ENCODE measurements at places on chromosomes 6 and 20.

DNA sequence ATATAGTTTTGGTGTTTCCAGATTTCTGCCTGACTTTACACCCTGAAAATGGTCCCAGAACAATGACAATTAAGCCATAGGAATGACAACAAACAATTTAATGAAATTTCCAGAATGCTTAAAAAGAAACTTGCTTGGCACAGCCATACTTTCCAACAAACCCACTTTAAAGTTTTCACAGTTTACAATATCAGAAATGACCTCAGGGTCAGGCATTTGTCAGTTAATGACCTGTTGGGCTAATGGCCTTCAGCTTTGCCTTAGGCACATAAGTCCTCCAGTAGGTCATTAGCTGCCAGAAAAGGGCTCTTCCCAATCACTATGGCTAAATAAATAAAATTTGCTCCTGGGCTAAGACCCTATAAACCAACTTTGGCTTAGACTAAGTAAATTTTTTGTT lies 144.6 kb upstream of the BEND3 start:
- no peak for DNase-seq

- no peak for DNase-seq
Measured at GRCh38 chr6:97100696-97101095, 176.2 kb downstream of the KLHL32 start.

DNA sequence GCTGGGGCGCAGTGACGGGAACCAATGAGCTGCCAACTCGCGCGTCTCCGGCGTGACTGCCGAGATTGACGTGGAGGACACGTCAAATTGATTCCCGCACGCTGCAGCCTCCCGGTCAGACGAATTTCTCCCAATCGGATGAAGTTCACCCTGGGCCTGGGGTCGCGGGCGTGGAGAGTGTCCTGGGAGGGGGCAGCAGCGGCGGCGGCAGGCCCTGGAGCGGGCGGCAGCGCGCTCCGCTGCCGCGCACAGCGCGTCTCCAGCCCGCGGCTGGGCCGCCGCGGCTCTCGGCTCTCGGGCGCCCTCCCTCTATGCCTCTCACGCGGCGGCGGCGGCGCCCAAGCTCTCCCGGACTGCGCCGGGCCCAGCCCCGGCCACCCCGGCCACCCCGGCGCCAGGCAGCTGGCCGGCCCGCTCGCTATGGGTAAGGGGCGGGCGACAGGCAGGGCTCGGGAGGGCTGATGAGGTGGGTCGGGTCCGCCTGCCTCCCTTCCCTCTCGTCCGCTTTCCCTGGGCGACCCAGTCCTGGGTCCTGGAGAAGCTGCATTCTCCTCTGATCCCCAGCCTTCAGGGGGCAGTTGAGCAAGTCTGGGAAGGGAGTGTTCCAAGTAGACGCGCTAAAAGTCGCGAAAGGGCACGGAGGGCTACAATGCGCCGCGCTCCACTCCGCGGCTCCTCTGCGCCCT lies at the start of gene PAX1:
PAX1 (plus strand) TSS at position 90 of the 686 bp plus-strand sequence; CDS start at position 139, 49 bp downstream.
- no peak for DNase-seq

DNA sequence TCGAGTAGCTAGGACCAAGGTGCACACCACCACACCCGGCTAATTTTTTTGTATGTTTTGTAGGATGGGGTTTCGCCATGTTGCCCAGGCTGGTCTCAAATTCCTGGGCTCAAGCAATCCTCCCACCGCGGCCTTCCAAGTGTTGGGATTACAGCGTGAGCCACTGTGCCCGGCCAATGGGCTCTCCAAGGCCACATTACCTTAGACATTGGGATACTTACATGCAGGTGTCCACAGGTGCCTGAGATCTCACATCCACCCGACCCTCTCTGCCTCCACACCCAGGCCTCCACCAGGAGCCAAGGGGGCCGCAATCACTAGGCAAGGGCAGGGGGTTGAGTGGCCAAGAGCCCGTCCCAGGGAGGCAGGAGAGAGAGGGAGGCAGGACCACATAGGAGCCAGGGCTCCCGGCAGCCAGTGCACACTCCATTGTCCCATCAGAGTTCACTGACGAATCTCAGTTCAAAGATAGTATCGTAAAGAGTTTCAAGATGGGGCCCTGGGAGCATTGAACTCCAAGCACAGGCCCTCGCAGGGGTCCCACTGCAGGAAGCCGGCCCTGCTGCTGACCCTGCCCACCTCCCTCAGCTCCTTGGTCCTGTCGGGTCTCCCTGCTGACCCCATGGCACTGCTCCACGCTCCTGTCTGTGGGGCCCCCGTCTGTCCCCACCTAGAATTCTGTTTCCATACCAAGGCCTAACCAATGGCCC lies 55.3 kb downstream of the SSR1 start:
- no peak for DNase-seq

DNA sequence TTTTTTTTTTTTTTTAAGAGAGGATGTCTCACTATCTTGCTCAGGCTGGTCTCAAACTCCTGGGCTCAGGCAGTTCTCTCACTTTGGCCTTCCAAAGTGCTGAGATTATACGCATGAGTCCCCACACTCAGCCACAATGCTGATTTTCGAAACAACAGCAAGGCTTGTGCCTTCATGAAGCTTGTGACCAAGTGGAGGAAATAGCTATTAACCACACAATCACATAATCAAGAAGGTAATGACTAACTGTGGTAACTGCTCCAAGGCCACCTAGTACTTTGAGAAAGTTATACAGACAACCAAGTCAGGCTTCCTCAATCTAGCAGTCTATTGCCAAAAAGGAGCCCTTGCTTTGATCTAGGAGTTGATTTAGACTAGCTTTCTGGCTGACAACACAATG lies 46.3 kb downstream of the SOD2 start:
- DNase-seq: no peak

DNA sequence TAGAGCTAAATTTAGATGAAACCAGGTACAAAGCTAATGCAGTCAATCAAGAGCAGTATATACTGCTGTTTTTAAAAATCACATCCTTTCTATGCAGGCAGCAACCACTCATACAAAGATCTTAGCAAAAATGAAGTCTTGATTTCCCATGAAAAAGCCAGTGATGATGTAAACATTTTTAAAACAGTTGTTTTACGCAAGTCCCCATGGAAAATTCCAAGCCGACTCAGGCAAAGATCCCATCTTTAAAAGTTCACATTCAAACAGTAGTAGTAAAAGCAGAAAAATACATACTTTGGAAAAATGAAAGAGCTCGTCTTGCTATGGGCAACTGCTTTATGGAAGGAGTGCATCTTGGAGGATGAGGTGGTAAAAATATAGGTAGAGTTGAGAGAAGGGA lies 84.0 kb downstream of the RCAN2 start:
- no peak for DNase-seq

- DNase-seq: no peak
Measured at GRCh38 chr6:136761227-136761922, 30.9 kb downstream of the MAP3K5 start.

DNA sequence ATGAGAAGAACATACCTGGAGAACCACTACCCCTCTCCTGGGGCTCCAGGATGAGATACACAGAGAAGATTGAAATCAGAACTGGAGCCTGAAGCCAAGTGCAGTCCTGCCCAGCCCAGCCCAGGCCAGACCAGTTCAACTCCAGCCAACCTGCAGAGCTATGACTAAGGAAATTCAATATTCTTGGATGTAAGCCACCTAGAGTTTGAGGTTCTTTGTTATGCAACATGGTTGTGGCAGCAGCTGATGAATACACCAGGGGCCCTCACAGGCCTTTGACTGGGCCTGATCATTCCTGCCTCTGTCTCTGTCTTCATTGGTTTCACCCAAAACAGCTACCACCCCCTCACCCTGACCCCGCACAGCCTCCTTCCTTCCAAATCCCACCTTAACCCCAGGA lies 167.8 kb downstream of the LRFN2 start:
- no peak for DNase-seq

DNA sequence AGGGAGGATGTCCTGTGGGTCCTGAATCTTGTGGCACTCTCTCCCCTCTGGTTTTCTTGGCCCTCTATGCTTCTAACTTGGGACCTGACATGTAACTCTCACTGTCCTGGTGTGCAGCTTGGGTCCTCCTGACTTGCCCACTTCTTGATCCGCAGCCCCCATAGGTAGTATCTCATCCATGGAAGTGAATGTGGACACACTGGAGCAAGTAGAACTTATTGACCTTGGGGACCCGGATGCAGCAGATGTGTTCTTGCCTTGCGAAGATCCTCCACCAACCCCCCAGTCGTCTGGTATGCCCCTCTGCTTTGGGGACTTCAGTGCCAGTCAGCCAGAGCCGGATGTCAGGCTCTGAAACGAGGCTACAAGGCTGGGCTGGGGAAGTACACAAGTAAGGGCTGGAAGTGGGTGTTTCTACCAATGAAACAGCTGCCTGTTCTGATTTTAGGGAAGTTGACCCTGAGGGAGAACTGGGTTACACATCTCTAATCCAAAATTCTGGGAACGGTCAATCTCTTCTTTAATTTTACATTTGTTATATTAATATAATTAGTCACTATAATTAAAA lies 641 bp downstream of the DBNDD2 start:
- no peak for DNase-seq

- no peak for DNase-seq
Measured at GRCh38 chr20:35767683-35768481, 3.9 kb upstream of the PHF20 start.

DNA sequence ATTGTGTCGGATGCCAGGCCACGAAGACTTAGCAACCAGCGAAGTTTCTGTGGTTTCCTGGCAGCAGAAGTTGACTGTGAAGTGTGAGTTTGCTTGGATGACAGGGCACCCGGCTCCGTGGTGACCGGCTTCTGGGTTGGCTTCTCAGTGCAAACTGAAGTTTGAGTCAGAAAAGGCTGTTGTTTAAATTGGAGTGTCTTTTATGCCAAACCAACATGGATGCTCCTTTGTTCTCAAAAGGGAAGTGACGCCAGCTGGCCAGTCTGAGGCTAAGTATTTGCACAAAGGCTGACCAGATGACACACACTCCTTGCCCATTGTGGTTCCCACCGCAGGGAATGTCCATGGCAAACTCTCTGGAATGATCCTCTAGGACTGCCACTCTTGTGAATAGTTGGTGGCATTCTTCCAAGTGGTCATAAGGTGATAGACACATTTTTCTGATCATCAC lies 164.8 kb upstream of the QKI start:
- no peak for DNase-seq

DNA sequence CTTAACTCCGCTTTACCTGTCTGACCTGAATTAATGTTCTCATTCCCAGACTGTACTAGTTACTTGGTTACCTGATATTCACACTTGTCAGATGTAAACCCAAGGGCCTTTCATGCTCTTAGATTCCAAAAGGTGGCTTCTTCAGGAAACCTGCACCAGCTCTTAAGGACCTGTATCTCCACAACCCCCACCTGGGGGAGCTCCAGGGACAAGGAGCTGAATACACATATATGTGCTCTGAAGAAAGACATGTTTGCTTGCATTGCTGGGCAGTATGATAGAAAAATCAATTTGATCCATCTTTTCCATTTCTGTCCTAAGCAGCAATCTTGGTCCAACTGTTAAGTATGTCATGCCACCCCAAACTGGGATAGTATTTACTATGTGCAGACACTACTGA lies 64.8 kb upstream of the POU3F2 start:
- DNase-seq: no peak

GRCh38 chr6:32492351-32492750 lies 37.7 kb downstream of the HLA-DRB5 start:
- DNase-seq: no peak

DNA sequence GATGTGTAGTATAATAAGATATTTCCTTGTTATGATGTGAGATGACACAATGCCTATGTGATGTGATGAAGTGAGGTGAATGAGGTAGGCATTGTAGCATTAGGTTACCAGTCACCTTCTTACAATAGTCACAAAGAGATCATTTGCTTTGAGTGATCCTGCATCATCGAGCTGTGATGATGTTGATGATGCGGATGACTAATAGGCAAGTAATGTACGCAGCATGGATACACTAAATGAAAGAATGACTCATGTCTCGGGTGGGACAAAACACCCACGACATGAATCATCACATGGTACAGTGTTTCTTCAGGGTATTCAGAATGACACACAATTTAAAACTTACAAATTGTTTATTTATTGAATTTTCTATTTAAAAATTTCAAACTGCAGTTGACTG lies 806.3 kb upstream of the GJE1 start:
- peak; percentile 95 for DNase-seq

GRCh38 chr20:48639899-48640298 lies 187.9 kb downstream of the PREX1 start:
- DNase-seq: no peak

GRCh38 chr6:144659202-144660182 lies 374.4 kb downstream of the UTRN start:
- no peak for DNase-seq

GRCh38 chr6:92849636-92850035 lies 569.7 kb downstream of the EPHA7 start:
- DNase-seq: no peak

DNA sequence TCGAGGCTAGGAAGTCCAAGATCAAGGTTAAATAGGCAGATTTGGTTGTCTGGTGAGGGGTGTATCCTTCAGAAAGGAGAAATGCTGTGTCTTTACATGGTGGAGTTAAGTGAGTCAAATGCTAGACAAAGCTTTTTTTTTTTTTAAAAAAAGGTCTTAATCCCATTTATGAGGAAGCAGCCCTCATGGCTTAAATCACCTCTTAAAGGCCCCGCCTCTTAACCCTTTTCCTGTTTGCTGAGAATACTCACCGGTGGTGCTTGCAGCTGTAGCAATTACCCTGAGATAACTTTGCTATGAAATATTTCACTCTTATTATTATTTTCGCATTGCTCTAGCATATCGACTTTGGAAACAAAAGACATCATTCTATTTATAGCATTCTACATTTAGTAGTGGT lies 30.8 kb downstream of the FBXO30 start:
- DNase-seq: no peak

Data from AG04449 (cell line).